ENCODE measurements at places on chromosomes 6 and 20.

DNA sequence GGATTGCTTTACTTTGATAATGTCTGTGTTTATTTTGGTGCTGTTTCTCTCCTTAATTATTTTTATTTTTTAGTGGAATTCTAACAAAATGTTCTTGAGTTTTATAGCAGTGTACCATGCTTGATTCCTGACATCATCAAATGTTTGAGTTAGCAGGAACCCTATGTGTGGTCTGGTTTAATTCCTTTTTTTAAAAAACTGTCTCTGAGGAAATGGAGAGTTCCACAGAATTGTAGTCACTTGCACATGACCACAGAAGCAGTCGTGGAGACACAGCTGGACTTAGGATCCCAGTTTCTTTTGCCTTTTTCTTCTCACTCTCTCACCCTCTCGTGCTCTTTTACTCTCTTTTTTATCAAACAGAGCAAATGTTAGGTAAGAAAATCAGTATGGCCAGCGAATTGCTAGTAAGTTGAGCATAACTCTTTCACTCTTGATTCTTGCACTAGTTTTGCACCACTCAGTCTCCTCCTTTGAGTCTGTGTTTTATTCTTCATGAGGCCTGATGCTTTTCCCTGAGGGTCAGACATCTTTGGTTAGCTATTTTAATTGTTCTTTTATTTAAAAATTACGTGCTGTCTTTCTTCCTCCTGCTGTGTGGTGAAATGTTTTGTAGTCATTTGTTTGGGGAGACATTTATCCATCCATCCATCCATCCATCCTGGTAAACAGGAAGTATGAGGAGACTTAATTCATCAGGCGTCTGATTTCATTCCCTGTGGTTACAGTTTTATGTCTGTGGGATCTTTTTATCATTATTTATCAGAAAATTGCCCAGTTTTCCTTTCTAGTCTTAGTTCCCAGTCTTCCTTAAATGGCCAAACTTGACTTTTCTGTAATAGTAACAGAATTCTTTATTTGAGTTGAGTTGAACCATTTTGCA lies 83.0 kb downstream of the SCAF8 start:
- H3K4me3 ChIP-seq: no peak overlapping the region
- H3K4me1 ChIP-seq: no peaks in the 10 kb centered on the region
- peaks cover 74% of the 10 kb centered on the region for H3K36me3 ChIP-seq
- DNase-seq: no peak
- no peaks in the 10 kb centered on the region for H3K27me3 ChIP-seq

DNA sequence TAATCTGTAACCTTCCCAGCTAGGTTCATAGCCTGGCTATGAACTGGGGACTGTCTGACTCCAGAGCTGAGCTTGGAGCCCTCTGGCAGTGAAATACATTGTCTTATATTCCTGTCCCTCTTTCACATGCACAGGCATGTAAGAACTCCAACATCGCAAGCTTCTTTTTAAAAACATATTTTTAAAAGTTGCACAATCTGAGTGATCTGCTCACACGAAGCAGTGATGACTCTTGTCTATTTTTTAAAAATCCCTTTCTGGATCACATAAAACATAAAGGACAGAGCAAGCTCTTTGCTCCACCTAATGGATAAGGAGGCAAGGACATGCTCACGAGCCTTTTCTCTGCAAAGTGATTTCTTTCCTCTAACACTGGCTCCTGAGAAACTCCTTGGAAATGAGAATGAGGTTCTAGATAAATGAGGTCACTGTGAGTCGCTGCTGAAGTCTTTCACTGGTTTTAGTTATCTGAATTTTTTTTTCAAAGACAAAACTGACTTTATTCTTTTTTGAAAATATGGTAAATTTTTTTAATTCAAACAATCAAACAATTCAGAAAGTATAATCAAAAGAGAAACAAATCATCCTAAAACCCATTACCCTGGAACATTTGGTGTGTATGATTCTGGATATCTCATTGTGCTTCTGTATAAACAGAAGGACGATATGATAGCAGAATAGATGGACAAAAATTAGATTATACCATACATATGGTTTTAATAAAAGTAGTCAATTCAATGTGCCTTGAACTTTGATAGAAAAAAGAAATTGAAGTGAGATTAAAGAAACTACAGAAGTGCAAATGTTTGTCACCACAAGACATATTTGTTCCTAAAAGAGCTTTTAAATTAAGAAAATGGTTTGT lies 30.8 kb downstream of the IL20RA start:
- H3K27me3 ChIP-seq: peaks cover 66% of the 10 kb centered on the region
- no peak for DNase-seq
- H3K36me3 ChIP-seq: peaks cover 4% of the 10 kb centered on the region
- no peak overlapping the region for H3K4me3 ChIP-seq

- no peaks in the 10 kb centered on the region for H3K36me3 ChIP-seq
- H3K4me1 ChIP-seq: no peaks in the 10 kb centered on the region
- H3K4me3 ChIP-seq: no peak overlapping the region
- no peaks in the 10 kb centered on the region for H3K27me3 ChIP-seq
- H3K27ac ChIP-seq: no peak overlapping the region
Measured at GRCh38 chr6:72748759-72749158, 126.9 kb downstream of the KCNQ5 start.

DNA sequence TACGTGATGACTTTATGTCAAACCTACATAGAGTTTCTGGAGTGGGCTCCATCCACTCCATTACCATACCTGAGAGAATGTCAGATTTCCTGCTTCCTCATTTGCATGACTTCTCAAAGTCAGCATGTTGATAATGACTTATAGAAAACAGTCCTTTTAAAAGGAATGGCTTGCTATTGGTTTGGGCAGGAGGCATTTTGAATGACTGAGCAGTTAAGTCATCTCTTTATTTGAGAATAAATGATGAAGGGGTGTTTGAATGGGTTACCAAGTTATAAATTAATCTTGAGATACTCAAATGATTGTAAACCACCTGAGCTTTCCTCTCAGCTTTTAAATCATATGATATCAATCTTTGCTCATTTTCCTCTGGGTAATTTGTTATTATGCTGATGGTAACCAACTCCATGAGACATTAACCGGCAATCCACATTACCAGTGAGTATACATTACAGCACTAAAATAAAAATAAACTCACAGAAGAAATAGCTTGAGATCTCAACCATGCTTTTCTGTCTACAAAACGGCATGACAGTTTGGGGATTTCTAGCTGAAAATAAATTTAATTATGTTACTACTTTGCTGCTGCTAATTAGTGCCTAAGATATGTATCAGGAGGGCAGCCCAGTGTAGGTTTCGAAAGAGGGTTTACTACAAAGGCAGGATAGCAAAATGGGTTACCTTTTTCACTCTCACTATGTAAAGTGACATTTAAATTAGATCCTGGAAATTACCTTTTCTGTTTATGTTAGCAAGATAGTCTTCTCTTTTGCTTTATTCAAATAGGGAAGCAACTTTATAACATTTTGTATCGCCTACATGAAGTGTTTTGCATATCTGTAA lies 78.8 kb downstream of the RPS12 start:
- H3K27ac ChIP-seq: no peak overlapping the region
- no peak overlapping the region for H3K4me3 ChIP-seq
- no peaks in the 10 kb centered on the region for H3K36me3 ChIP-seq

DNA sequence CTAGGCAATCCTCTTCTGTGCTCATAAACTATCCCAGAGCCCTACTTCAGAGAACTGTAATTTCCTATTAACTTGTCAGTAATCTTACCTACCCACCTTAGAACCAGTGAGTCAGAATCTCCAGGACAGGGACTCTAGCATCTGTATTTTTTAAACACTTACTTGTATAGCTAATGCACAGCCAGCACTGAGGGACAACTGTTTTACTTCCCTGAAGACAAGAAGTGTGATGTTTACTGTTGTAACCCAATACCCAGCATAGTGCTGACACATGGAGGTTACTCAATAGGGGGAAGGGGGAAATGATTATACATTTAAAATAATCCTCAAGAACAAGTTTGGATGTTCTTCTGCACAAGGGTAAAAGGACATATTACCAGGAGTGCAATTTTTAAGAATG lies 130.8 kb downstream of the BTBD9 start:
- H3K4me1 ChIP-seq: peaks cover 10% of the 10 kb centered on the region
- no peak overlapping the region for H3K27ac ChIP-seq
- no peaks in the 10 kb centered on the region for H3K27me3 ChIP-seq
- DNase-seq: no peak
- H3K36me3 ChIP-seq: no peaks in the 10 kb centered on the region
- no peak overlapping the region for H3K4me3 ChIP-seq

- DNase-seq: no peak
- H3K4me1 ChIP-seq: no peaks in the 10 kb centered on the region
- no peak overlapping the region for H3K4me3 ChIP-seq
- H3K36me3 ChIP-seq: no peaks in the 10 kb centered on the region
- H3K27me3 ChIP-seq: no peaks in the 10 kb centered on the region
Measured at GRCh38 chr20:11810311-11811083, 107.2 kb upstream of the BTBD3 start.

DNA sequence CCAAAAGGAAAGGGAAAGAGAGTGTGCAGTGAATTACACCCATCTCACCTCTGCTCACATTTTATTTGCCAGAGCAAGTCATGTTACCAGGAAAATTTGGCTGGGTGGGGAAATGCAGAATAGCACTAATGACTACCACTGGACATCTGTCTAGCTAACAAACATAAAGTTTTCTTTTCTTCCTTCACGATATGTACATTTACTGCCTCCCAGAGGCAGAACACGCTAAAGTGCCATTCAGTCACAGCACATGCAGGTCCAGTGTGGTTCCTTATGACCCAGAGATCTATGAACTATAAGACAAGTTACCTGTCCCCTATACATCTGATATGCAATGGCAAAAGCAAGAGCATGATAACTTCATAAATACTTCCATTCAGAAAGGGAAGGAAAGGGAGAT lies 194.1 kb downstream of the OGFRL1 start:
- no peak overlapping the region for H3K27ac ChIP-seq
- no peaks in the 10 kb centered on the region for H3K27me3 ChIP-seq
- no peaks in the 10 kb centered on the region for H3K36me3 ChIP-seq
- no peak for DNase-seq
- no peak overlapping the region for H3K4me3 ChIP-seq

- H3K36me3 ChIP-seq: peaks cover 47% of the 10 kb centered on the region
- H3K27ac ChIP-seq: peak overlapping the region; percentile 88
- DNase-seq: no peak
- peak overlapping the region; percentile 78 for H3K4me3 ChIP-seq
- no peaks in the 10 kb centered on the region for H3K27me3 ChIP-seq
- peaks cover 30% of the 10 kb centered on the region for H3K4me1 ChIP-seq
Measured at GRCh38 chr6:499617-500016, 108.1 kb downstream of the IRF4 start.

DNA sequence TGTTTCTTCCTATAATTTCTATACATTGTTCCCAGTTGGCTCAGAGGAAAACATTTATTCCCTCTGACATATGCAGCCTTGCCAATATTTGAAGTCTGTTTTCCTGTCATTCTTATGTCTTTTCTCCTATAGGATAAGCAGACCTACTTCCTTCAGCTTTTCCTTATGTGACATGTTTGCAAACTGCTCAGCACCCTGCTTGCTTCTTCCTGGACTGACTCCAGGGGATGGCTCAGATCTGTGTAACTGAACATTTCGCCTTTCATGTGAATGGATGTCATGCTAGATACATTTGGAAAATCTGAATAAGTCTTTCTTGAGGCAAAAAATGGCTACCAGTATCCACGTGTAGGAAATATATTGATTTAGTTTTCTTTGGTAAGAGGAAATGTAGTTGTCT lies 113.2 kb downstream of the CARMIL1 start:
- H3K27me3 ChIP-seq: peaks cover 16% of the 10 kb centered on the region
- no peak for DNase-seq
- no peak overlapping the region for H3K4me3 ChIP-seq
- no peaks in the 10 kb centered on the region for H3K36me3 ChIP-seq
- no peaks in the 10 kb centered on the region for H3K4me1 ChIP-seq

- H3K36me3 ChIP-seq: peaks cover 60% of the 10 kb centered on the region
- H3K4me3 ChIP-seq: no peak overlapping the region
- DNase-seq: no peak
- H3K27ac ChIP-seq: no peak overlapping the region
- H3K4me1 ChIP-seq: no peaks in the 10 kb centered on the region
Measured at GRCh38 chr20:41424546-41424945, 57.9 kb upstream of the EMILIN3 start.

GRCh38 chr6:38846844-38847243 lies 131.7 kb downstream of the DNAH8 start:
- no peak overlapping the region for H3K4me3 ChIP-seq
- no peaks in the 10 kb centered on the region for H3K4me1 ChIP-seq
- no peaks in the 10 kb centered on the region for H3K36me3 ChIP-seq
- H3K27ac ChIP-seq: no peak overlapping the region
- no peak for DNase-seq
- peaks cover 23% of the 10 kb centered on the region for H3K27me3 ChIP-seq

DNA sequence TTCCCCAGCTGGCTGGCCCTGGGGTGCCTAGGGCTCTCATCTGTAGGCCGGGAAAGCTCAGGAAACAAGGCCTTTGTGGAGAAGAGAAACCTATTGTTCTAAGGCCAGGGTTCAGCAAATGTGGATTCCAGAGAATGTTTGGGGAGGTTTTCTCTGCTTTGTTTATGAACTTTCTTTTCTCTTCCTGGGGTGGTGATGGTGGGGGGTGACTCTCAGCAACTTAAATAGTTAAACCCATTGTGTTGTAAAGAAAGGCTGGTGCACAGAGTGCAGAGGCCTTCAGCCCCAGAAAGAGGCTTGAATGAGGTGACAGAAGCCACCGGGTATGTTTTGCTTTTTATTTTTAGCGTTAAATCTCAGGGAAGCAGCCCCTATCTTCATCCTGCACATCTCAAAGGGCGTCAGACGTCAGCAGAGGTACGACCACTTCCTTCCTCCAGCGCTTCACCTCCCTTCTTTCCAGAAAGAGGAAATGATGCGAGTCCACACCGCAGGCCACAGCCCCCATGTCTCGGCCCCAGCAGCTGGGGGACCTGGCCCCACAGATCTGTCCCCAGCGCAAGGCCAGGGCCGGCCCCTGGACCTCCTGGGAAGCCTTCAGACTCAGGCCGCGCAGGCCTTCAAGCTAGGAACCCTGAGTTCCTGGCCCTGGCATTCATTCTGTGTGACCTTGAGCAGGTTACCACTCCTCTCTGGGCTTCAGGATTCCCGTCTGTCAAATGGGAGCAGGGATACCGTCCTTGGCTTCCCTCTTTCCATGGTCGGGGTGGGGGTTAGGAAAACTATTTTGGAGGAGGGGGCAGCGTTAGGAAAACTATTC lies 605 bp upstream of the PPP1R16B start:
- peaks cover 54% of the 10 kb centered on the region for H3K36me3 ChIP-seq
- H3K27ac ChIP-seq: peak overlapping the region; percentile 99
- DNase-seq: peak; percentile 84
- no peaks in the 10 kb centered on the region for H3K27me3 ChIP-seq
- H3K4me1 ChIP-seq: peaks cover 44% of the 10 kb centered on the region
- peak overlapping the region; percentile 85 for H3K4me3 ChIP-seq

- peaks cover 8% of the 10 kb centered on the region for H3K27me3 ChIP-seq
- H3K27ac ChIP-seq: no peak overlapping the region
- DNase-seq: no peak
- H3K4me3 ChIP-seq: no peak overlapping the region
Measured at GRCh38 chr6:140070846-140071473, 696.5 kb upstream of the CITED2 start.

- H3K36me3 ChIP-seq: no peaks in the 10 kb centered on the region
- H3K27ac ChIP-seq: no peak overlapping the region
- peaks cover 47% of the 10 kb centered on the region for H3K27me3 ChIP-seq
- H3K4me1 ChIP-seq: no peaks in the 10 kb centered on the region
- no peak overlapping the region for H3K4me3 ChIP-seq
- DNase-seq: no peak
Measured at GRCh38 chr6:169160855-169161560, 92.6 kb downstream of the THBS2 start.

Data from effector memory CD8-positive, alpha-beta T cell (primary cell).